ENCODE measurements at places on chromosomes 2 and 18.

- DNase-seq: no peak
Measured at GRCh38 chr2:119267604-119268003, 44.0 kb downstream of the STEAP3 start.

- no peak for DNase-seq
Measured at GRCh38 chr2:123495241-123495640, 529.8 kb upstream of the CNTNAP5 start.

DNA sequence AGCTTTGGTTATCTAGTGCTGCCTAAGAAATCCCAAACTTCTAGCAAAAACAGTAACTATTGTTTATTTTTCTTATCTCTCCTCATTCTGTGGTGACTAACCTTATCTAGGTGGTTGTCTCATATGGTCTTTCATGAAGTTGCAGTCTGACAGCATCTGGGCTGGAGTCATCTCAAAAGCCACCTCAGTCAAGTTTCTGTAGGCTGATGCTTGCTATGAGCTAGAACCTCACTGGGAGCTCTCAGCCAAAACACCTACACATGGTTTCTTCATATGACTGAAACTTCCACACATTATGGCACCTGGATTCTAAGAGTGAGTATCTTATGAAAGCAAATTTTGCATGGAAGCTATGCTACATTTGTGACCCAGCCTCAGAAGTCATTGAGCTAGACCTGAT lies 596.4 kb upstream of the VRK2 start:
- DNase-seq: no peak

GRCh38 chr2:76870581-76870980 lies 651.6 kb downstream of the LRRTM4 start:
- no peak for DNase-seq

DNA sequence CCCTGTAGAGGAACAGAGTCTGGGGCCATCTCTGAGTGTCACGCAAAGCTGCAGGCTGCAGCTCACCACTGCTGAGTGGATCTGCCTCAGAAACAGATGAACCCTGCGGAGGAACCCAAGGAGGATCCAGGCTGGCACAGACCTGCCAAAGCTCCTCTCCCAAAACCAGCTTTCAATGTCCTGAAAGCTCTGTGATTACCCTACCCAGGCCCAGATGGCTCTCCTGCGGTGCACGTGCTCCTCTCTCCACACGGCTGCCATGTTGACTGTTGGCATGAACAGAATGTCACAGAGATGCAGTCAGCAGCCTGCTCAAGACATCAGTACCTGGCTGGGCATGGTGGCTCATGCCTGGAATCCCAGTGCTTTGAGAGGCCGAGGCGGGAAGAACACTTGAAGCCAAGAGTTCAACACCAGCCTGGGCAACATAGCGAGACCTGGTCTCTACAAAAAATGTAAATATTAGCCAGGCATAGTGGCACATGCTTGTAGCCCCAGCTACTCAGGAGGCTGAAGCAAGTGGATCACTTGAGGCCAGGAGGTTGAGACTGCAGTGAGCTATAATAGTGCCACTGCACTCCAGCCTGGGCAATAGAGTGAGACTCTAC lies 216.8 kb downstream of the MGAT5 start:
- DNase-seq: no peak

All from hypothalamus (tissue), 51 donors.